ENCODE measurements at places on chromosomes 11 and 22.

DNA sequence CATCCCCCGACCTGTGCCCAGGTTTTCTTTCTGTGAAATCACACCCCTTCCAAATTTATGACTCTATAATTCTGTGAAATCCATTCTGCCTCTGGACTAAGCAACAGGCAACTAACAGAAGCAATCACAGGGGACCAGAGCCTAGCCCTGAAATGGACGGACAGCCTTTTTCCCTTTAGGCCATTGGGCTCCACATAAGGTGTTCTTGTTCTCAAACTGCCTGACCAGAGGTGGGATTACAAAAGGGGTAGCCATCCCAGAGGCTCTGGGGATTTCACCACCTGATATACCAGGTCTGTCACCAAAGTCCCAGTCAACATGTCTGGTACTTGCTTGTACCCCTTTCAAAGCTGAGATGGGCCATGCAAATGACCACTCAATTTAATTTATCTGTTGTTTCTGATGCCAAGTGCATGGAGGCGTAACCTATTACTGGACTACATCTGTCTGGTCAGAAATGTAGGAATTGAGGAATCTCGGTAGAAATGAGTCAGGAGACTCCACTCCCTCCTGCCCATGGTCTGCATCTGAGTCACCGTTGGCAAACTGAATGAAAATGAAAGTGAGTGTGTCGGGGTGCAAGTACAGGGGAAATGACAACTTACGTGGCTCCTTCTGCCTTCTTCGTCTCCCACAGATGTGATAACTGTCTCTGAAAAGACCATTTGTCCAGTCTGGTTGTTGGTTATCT is 10.2 kb downstream of the DKK3 start:
- DNase-seq, result no peak

GRCh38 chr22:19767427-19768341 is 7.1 kb downstream of the TBX1 start:
- DNase-seq, result no peak

- no peak for DNase-seq
Observed at GRCh38 chr11:131297441-131297840, 73.0 kb upstream of the NTM start.

GRCh38 chr11:58907780-58908179 is 31.5 kb upstream of the GLYATL1 start:
- DNase-seq, result no peak

GRCh38 chr22:35749808-35750207 is 32.1 kb downstream of the APOL5 start:
- no peak for DNase-seq

GRCh38 chr11:61709110-61709509 is 28.9 kb downstream of the DAGLA start:
- DNase-seq, result no peak

GRCh38 chr11:66220566-66220935 is 47.9 kb upstream of the RAB1B start:
- no peak for DNase-seq
